ENCODE measurements at places on chromosomes 11 and 22.

DNA sequence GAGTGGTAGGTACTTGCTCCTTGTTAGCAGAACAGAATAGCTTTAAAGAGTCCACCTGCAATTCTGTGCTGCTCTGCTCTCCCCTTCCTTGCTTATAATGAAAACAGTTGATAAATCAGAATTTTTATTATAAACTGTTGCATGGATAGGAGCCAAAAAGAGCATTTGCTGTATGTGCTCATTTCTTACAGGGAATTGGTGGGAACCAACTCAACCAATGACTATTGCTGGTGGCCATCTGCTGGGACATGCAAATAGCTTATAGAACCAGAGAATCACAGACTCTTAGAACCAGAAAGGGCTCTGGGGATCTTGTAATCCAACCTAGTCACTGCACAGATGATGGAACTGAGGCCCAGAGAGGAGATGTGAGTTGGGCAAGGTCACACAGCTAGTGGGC, 43.1 kb upstream of the NECTIN1 start:
- no peak for DNase-seq

DNA sequence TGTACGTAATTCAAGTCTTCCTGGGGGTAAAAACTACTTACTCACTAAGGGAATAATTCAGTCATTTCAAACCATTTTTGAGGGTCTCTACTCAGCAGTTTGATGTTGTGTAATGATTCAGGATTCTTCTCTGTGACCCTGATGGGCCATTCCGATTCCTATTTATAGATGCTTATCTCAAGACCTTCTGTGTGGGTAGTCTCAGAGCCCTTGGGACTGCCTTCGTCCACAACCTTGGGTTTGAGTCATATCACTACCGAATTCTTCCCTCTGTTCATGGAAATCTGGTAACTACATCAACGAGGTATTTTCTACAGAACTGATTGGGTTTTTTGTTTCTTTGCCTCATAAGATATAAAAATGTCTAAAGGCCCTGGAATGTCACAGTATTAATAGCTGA, 14.3 kb upstream of the CBX6 start:
- DNase-seq, result no peak

GRCh38 chr11:27392278-27393114, 29.5 kb upstream of the CCDC34 start:
- DNase-seq, result no peak

DNA sequence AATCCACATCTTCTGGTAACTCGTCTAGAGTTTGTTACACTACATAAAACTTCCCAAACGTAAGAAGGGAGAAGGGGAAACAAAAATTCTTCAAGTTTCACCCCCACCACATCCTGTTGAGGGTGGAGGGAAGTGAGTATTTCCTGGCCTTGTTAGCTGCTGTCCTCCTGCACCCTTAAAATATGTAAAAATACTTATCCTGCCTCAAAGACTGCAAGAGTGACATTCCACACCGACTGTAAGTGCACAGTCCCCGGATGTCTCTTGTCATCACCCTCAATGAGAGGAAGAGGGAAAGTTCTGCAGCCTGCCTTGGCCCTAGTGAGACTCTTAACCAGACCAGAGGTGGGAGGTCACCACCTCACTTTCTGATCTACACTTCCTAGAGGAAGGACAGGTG, 3.3 kb downstream of the TMEM121B start:
- DNase-seq, result peak; percentile 21

DNA sequence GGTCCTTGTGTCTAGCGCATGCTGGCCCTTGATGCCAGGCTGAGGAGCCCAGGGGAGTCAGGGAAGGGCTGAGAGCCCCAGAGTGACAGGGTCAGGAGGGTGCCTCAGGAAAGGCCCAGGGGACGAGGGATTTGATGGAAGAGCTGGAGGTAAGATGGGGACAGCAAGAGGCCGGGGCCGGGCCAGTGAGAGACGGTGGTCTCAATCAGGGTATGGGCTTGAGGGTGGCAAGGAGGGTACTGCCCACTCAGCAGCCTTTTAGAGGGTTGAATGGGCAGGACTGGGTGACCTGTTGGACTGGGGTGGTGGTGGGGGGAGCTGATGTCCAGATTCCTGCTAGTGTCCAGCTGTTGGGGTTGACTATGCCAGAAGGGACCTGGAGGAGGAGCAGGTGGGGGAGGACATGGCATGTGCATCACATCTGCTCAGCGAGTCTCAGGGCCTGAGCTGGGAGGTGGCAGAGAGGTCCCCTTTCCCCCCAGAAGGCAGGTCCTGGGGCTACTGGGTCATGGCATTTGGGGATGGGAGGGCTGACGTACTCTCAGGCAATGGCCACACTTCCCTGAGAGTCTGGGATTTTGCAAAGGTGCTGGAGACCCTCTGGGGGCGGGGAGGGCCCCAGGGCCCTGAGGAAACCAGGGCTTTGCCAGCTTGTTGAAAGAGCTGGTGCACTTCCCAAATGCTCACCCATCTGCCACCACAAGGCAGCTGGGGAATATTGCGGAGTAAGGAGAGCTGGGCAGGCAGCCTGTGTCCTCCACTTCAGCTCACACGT, 18.4 kb downstream of the MYO7A start:
- no peak for DNase-seq

DNA sequence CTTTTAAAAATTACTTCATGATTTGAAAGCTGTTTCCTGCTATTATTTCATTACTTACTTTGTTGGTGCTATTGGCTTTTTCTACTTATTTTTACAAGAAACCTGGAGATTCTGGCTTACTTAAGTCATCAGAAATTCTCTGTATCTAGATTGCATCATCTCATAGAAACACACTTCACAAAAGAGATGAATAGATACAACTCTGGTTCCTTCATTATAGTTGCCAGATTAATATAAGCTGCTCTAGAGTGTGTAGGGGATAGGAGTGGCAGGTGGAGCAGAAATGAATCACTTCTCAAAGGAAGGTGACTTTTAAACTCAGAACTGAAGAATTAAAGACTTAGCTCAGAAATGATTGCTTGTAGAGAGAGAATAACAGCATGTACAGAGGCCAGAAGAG, 20.0 kb downstream of the CYP2R1 start:
- no peak for DNase-seq

DNA sequence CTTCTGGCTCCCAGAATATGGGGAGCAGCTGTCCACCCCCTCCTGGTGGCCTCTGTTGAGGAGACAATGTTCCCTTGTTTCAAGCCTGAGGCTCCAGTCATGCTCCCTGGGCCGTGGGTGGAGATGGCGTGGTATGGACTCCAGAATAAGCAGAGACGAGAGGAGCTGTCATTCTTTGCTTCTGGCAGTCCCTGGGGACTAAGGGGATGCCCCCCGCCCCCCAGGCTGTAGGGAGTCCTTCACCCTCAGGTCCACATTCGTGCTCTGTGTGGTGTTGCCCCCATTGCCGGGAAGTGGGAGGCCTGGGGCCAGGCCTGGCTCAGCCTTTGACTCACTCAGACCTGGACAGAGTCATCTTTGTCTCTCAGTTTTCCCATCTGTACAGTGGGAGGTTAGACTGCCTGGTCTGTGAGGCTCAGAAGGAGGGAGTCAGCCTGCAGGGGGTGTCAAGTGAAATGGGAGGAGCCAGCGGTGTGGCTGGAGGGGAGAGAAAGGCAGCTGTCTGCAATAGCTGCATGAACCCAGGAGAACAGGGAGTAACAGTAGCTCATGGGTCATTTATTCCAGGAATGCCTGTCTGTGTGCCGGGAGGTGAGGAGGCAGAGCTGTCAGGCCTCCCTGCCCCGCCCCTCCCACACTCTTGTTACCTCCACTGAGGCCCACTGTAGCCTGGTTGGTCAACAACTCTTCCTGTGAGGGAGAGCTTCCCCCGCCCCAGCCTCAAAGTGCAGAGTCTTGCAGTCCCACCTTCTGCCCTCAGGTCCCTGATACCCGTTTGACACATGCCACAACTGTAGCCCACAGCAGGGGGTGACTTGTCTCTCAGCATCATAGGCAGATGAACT, 6.3 kb downstream of the ARHGEF17 start:
- DNase-seq, result no peak

- no peak for DNase-seq
Measured at GRCh38 chr11:85961930-85962363, 106.8 kb downstream of the CCDC83 start.

- DNase-seq, result no peak
Measured at GRCh38 chr11:11451501-11452005, 98.5 kb upstream of the CSNK2A3 start.

- DNase-seq, result no peak
Measured at GRCh38 chr11:12922980-12923507, 86.1 kb upstream of the RASSF10 start.

DNA sequence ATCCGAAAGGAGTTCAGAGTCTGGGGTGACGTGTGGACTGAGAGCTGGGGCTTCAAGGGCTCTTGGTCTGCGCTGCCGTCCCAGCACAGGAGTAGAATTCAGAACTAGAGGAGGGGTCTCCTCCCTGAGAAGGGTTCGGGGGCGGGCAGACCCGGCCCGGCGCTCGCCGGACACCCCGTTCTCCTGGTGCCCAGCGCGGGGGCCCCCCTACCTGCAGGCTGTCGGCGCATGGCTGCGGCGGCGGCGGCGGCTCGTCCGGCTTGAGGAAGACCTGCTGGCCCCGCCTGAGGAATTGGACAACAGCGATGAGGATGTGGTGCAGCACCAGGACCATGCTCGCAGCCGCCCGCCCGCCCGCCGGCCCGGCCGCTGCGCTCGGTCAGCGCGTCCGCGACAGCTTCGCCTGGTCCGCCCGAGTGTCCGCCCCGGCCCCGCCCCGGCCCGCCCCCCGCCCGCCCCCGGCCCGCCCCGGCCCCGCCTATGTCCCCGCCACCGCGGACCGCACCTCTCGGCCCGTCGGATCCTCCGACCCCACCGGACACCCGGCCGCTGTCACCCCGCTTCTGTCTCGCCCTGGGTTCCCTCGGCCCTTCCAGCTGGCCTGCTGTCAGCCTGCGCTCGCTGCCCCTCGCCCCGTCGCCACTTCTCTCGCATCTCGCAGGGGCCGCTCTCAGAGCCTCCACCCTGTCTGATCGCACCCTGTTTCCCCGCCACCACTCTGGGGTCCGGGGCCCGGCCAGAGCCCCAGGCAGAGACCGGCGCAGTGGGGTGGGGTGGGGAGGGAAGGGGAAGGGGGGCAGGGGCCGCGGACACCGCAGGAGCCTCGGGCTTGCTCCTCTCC, 32.0 kb downstream of the PDE2A start:
- DNase-seq, result no peak

GRCh38 chr22:31289344-31289743, 2.9 kb downstream of the PIK3IP1 start:
- DNase-seq, result no peak

GRCh38 chr11:81852896-81853295, 880.8 kb downstream of the FAM181B start:
- DNase-seq, result no peak
